ENCODE measurements at places on chromosomes 7 and 10.

DNA sequence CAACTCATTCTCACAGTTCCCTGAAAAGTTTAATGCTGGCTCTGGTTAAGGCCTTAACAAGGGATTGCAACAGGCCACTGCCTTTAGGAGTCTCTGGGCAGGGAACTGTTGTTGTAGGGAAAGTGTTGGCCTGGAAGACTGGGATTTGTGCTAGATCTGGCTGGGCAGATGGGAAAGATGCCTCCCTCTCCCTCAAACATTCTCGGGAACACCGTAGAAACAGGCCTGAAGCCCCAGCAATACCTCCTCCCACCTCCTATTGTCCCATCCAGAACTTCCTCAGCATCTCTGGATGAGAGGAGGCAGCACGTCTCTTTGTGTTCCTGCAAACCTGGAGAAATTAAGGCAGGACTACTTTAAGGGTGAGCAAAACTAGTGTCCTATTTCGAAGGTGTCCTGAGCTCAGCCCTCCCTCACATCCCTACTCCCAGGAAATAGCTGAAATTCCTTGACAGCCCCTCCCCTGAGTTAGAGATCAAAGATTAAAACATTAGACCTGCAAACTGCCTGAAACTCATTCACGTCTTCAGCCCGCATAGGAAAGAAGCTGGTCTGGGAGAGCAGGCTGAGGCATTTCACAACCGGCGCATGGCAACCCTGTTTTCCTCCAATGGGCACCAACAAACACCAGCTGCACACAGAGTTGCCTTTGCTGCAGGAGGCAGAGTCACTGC, 10.9 kb upstream of the MAP3K8 start:
- no peak for DNase-seq

DNA sequence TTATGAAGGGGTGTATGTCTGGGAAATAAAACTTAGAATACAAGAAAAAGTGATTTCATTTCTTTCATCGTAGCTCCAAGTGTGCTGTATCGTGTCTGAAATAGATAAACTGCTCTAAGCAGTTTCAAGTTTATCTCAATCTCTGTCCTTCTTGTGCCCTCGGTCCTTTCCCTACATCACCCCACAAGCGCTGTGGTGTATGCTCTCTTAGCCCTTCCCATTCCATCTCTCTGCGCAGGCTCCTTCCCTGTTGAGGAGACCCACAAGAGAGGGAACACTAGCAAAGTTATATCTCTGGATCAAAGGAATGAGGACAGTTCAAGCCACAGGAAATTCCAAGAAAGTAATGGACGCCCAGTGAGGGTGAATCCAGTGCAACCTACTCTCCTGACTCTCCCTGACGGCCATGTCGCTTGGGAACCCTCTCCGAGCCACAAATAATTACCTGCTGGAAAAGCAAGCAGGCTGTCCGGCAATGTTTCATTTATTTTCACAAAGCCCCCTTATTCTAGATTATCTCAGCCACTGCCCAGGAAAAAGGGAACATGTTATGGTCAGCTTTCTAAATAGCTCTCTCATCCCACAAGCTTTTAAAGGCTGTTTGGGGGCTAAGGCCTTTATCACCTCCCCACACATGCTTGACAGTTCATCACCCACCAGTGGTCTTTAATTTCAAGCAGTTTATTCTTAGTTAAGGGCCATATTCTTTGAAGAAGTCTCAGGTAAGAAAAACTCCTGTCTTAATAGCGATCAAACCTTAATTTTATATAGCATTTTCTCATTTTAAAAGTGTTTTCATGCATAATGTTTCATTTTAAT, 34.8 kb downstream of the LRRC4 start:
- no peak for DNase-seq

DNA sequence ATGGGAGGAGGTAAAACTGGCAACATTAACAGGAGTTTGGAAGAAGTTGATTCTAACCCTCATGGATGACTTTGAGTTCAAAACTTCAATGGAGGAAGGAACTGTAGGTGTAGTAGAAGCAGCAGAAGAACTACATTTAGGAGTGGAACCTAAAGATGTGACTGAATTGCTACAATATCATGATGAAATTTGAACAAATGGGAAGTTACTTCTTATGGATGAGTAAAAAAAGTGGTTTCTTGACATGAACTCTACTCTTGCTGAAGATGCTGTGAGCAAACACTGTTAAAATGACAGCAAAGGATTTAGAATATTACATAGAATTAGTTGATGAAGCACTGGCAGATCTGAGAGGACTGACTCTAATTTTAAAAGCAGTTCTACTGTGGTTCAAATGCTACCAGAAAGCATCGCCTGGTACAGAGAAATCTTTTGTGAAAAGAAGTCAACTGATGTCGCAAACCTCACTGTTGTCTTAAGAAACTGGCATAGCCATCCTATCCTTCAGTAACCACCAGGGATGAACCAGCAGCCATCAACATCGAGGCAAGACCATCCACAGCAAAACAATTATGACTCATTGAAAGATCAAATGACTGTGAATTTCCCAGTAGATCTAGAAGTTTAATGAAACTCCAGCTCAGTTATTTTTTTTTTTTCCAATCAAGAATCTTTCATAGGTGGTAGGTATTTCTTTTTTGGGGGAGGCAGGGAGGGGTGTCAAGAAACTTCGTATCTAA, 20.8 kb downstream of the BRAF start:
- no peak for DNase-seq

DNA sequence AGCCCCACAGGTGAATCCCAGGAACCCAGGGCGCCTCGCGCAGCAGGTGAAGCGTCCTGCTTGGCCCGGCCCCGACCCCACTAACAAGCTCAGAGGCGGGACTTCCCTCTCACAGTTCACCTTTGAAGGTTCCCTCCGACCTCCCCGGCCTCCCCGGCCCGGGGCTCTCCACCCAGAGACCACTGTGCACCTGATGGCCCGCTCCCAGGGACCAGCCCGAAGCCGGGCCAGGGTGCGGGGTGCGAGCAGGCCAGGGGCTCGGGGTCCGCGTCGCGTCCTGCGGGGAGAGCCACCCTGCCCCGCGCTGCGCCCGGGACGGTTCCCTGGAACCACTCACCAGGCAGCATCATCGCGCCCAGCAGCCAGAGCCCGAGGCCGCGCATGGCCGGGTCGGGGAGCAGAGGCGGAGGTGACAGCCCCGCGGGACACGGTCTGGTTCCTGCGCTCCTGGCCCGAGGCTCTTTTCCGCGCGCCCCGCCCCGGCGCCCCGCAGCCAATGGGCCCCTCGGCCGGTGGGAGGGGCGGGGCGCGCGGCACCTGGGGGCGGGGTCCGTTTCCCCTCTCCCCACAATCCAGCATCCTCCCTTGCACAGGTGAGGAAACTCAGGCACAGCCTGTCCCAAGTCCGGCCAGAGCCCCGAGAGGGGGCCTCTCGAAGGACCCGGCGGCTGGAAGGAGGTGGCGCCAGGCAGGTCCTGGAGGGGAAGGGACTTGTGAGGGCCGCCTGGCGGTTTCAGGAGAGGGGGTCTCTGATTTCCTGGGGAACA, at the start of gene ADAM8:
TSS of gene ADAM8 (minus strand) at position 434 of the 767 bp plus-strand sequence. CDS start at position 383, 51 bp downstream.
- no peak for DNase-seq

GRCh38 chr10:13321576-13321975, 21.7 kb upstream of the PHYH start:
- no peak for DNase-seq

DNA sequence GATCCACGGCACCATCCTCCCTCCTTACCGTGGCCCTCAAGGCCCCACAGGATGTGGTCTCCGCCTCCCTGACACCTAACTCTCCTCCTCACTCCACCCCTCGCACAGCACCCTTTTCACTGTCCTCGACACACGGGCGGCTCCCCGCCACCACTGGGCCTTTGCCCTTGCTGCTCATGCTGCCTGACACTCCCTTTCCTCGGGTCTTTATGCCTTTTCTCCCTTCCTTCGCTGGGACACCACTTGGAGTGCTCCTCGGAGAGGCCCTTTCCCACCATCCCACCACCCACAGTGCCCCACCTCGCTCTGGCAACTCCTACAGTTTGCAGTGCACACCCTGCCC, 7.9 kb upstream of the INMT start:
- DNase-seq: no peak

GRCh38 chr7:139099172-139099947, 10.2 kb downstream of the ZC3HAV1 start:
- no peak for DNase-seq

DNA sequence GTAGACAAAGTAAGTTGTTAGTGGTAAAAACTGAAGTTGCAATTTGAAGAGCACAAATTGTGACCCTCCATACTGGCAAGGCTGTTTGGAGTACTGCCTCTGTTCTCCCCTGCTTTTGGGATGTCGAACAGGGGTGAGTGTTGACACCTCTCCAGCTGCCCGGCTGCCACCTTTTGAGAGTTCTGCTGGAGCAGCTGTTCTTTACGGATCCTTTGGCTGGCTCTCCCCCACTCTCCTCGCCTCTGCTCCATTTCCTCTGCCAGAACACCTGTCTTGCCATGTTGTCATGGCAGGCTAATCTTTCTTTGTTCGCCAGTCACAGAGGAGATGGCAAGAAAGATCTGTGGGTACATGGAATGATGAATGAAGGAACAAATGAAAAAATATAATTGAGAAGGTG, 34.9 kb downstream of the INSYN2A start:
- no peak for DNase-seq

DNA sequence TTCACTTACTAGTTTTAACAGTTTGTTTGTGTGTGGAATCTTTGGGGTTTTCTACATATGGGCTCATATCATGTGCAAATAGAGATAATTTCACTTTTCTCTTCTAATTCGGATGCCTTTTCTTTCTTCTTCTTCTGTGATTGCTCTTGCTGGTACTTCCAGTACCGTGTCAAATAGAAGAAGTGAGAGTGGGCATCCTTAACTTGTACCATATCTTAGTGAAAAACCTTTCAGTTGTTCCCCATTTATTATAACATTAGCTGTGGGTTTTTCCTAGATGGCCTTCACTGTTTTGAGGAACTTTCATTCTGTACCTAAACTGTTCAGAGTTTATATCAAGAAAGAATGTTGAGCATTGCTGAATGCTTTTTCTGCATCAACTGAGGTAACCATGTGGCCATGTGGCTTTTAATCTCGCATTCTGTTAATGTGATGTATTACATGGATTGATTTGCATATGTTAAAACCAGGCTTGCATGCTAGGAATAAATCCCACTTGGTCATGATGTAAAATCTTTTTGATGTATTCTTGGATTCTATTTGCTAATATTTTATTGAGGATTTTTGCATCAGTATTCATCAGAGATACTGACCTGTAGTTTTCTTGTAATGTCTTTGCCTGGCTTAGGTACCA, 78.7 kb downstream of the FAM107B start:
- DNase-seq: no peak

- DNase-seq: no peak
Measured at GRCh38 chr7:159137906-159138305, 6.8 kb downstream of the VIPR2 start.

GRCh38 chr7:93778384-93778783, 112.2 kb downstream of the TFPI2 start:
- no peak for DNase-seq

GRCh38 chr10:11331046-11331577, 280.3 kb downstream of the USP6NL start:
- no peak for DNase-seq

GRCh38 chr10:60253484-60253883, 136.2 kb downstream of the ANK3 start:
- DNase-seq: no peak

DNA sequence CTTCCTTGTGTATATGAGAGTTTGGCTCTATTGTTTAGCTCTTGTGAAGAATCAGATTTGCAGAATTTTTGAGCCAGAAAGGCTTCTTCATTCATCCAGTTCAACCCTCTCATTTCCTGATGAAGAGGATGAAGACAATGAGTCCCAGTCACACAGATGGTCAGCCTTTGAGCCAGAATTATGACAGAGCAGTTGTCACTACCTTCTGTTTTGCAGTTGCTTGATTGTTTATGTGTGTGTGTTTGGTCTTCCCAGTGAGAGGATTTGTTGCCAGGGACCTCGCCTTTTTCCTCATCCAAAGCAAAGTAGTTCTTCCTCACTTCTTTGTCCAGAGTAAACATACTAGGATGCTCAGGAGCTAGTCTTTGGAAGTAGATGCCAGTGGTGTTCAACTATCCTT, 15.6 kb downstream of the MDFIC start:
- no peak for DNase-seq

- DNase-seq: no peak
Measured at GRCh38 chr7:127391591-127392181, 822 bp downstream of the ZNF800 start.

GRCh38 chr7:87413029-87413428, 62.5 kb downstream of the ABCB4 start:
- DNase-seq: no peak

- DNase-seq: no peak
Measured at GRCh38 chr7:94149789-94150545, 145.8 kb upstream of the BET1 start.

DNA sequence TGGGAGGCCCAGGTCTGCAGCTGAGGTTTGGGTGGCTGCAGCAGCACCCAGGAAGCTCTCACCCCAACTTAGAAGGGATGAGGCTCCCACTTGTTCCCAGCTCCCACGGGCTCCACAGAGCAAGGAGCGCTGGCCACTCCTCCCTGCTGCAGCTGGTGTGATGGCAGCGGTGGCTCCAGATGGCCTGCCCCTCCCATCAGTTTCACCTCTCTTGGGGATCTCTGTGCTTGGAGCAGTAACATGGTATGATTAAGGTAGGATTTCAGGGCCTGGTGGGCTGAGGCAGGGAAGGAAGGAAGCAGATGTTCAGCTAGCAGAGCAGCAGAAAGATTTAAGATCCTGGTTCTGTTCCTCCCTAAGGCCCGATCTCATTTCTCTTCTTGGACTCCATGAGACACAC, 66.8 kb upstream of the KIF5B start:
- no peak for DNase-seq

Data from right renal pelvis (tissue), 4 donors.